ENCODE measurements at places on chromosomes 16 and 17.

DNA sequence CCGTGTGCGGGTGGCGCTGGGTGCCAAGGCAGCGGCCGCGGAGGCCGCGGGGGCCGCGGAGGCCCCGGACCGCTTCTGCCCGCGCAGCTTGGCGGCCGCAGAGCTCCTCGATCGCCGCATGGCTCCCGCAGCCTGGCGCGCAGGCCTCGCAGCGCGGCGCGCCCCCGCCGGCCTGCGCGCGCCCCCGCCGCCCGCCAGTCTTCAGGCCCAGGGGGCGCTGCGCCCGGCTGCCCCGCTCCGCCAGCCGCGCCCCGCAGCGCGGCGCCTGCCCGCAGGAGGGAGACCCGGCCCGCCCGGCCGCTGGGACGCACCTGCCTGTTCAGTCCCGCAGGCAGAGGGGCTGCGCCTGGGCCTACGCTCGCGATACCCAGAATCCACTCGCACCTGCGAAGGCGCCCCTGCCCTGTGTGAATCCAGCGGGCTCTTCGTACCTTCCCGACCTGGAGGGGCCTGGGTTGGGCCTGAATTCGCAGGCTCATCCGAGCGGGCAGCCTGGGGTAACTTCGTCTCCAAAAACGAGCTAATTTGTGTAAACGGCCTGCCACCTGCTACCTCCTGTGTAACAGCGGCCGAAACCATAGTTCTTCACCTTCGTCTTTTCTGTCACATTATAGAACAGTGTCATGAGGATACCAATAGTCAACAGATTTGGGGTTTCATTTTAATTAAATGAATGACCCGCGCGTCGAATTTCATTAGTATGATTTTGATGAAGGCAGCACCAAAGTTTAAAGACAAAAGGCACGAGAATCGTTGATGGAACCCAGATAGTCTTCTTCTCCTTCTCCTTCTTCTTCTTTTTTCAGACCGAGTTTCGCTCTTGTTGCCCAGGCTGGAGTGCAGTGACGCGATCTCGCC is at the start of gene CENPV:
Gene CENPV, minus strand, starts transcription at position 153 of the 858 bp plus-strand sequence. Its CDS starts 33 bp downstream, at position 120.
- peak; percentile 55 for DNase-seq

DNA sequence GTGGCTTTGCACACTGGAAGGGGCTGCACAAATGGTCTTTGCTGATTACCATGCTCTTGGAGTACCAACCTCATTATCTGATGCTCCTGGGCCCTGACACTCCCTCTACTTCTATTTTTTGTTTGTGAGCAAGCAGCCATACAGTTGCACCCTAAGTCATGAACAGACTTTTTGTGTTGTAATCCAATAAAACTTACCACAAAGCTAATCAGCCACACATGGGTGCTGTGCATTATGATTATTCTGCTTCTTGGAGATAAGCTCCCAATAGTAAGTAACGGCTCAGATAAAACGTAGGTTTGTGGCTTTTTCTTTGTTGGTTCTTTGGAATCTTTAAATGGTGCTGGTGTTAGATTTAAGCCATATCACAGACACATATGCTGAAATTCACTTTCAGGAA is 76.2 kb downstream of the CCT6B start:
- DNase-seq: no peak

- DNase-seq: peak; percentile 88
These were observed 27.8 kb upstream of the ST6GALNAC1 start for GRCh38 chr17:76671123-76671911.

GRCh38 chr16:19833581-19833980 is 51.1 kb downstream of the GPRC5B start:
- DNase-seq: no peak

DNA sequence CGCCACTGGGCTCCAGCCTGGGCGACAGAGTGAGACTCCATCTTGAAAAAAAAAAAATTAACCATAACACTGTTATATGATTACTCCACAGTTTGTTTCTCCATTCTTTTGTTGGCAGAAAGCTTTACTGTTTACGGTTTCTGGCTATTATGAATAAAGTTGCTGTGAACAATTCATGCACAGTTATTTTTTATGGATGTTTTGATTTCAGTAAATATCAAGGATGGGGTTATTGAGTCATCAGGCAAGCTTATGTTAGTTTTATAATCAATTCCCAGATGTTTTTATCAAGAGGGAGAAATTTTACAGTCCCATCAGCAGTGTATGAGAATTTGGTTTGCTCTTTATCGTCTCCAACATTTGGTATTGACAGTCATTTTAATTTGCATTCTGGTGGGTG is 67.9 kb downstream of the TAOK1 start:
- no peak for DNase-seq

DNA sequence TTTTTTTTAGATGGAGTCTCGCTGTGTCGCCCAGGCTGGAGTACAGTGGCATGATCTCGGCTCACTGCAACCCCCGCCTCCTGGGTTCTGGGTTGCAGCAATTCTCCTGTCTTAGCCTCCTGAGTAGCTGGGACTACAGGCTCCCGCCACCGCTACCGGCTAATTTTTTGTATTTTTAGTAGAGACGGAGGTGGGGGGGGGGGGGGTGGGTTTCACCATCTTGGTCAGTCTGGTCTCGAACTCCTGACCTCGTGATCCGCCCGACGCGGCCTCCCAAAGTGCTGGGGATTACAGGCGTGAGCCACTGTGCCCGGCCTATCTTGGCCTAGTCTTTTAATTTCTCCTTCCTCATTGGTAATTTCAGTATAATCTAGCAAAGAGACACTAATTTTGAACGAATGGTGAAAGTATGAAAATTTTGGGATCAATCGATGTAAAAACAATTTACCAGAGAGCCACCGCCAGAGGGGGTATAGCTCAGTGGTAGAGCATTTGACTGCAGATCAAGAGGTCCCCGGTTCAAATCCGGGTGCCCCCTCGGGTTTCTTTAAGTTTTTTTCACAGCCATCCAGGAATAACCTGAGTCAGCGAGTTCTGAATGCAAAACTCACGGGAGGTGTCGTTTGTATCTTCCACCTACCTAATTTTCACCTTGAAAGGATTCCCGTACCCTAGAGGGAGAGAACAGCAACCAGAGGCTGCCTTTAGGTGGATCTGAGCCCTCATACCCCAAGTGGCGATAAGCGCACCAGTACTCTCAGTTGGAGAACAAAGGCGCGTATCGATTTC is 2.5 kb upstream of the LASP1 start:
- no peak for DNase-seq

Data from activated gamma-delta T cell (primary cell).